CD4-positive, CD25-positive, alpha-beta regulatory T cell (primary cell): ENCODE measurements at places on chromosomes 7 and 10. TPM values are rescaled to one million over a fixed set of nuclear protein-coding genes. Genes with fewer than 3 reads are reported as not detected.
A peak's percentile ranks its signal among the peaks of the same experiment; 100 is the strongest.

- no peaks in the 10 kb centered on the region for H3K27me3 ChIP-seq
- H3K4me1 ChIP-seq, result peaks cover 91% of the 10 kb centered on the region
- H3K36me3 ChIP-seq, result no peaks in the 10 kb centered on the region
- peak overlapping the region; percentile 92 for H3K27ac ChIP-seq
- peak; percentile 55 for DNase-seq
- peak overlapping the region; percentile 73 for H3K4me3 ChIP-seq
Measured at GRCh38 chr7:55534262-55534915, 37.9 kb downstream of the VOPP1 start.

GRCh38 chr10:84519235-84519634 lies 190.8 kb downstream of the CCSER2 start:
- H3K4me3 ChIP-seq, result no peak overlapping the region
- H3K27me3 ChIP-seq, result no peaks in the 10 kb centered on the region
- peaks cover 20% of the 10 kb centered on the region for H3K36me3 ChIP-seq
- no peaks in the 10 kb centered on the region for H3K4me1 ChIP-seq
- DNase-seq, result no peak

DNA sequence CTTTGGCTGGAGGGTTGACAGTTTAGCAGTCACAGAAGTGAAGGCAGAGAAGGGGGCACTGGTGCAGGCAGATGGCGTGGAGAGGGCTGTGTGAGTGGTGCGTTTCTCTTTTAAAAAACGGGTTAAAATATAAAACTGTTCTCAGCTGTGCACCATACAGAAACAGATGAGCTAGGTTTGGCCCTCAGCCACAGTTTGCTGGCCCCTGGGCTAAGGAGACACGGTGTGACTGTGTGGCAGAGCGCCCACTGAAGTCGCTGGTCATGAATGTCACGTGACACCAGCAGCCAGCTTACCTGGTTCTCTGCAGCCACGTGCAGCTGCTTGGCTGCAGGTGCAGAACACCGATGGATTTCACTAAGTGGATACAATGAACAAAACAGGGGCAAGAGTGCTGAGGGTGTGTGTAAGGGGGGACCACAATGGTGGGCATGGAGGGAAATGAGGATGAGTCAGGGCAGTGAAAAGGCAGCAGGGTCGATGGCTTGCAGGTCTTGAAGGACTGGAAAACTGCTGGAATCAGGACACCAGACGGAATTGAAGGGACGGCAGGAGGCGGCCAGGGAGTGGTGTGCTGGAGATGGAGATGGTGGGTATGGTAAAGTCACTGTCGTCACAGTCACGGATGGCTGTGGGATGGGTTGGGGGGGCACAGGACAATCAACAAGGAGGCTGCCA lies 7.4 kb downstream of the ZNF746 start:
- H3K4me3 ChIP-seq, result no peak overlapping the region
- no peak overlapping the region for H3K27ac ChIP-seq
- peaks cover 75% of the 10 kb centered on the region for H3K36me3 ChIP-seq
- no peaks in the 10 kb centered on the region for H3K27me3 ChIP-seq

- no peak for DNase-seq
- no peaks in the 10 kb centered on the region for H3K27me3 ChIP-seq
- no peak overlapping the region for H3K4me3 ChIP-seq
- H3K27ac ChIP-seq, result no peak overlapping the region
Measured at GRCh38 chr10:3750006-3750816, 34.8 kb downstream of the KLF6 start.

DNA sequence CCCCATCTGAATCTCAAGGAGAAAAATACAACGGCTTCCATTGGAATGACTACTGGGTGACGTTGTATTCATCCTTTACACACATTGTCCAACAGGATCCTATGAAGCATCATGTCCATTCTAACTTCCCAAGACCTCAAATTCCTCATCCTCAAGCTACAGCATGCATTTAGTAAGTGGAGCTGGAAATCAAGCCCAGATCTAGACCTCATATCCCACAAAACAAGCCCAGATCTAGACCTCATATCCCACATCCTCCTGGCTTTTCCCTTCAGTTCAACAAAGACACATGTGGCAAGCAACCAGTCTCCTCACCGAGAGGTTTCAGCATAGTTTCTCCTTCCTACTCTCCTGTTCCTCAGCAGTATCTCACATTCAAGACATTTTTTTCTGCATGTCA lies 12.2 kb downstream of the IGF2BP3 start:
- H3K27me3 ChIP-seq, result peaks cover 34% of the 10 kb centered on the region
- H3K4me1 ChIP-seq, result no peaks in the 10 kb centered on the region
- H3K4me3 ChIP-seq, result no peak overlapping the region
- no peak overlapping the region for H3K27ac ChIP-seq
- H3K36me3 ChIP-seq, result no peaks in the 10 kb centered on the region
- no peak for DNase-seq

DNA sequence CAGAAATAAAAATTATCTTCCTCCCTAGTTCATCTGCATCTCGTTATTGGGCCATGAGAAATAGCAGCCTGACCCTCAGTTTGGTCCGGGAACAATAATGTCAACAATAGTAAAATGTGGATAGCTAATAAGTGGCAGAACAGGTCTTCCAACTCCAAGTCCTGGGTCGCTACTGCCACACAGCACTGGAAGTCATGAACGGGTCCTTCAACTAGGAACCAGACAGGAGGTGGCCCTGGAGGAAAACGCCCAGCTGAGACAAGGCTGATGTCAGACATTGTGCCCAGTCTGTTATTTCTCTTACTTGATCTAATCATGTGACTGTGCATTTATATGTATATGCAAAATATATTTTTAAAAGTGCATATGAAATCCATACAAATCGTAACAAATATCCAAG lies 51.8 kb downstream of the PYROXD2 start:
- no peaks in the 10 kb centered on the region for H3K4me1 ChIP-seq
- no peak overlapping the region for H3K4me3 ChIP-seq
- no peaks in the 10 kb centered on the region for H3K36me3 ChIP-seq
- no peak for DNase-seq
- H3K27me3 ChIP-seq, result no peaks in the 10 kb centered on the region

DNA sequence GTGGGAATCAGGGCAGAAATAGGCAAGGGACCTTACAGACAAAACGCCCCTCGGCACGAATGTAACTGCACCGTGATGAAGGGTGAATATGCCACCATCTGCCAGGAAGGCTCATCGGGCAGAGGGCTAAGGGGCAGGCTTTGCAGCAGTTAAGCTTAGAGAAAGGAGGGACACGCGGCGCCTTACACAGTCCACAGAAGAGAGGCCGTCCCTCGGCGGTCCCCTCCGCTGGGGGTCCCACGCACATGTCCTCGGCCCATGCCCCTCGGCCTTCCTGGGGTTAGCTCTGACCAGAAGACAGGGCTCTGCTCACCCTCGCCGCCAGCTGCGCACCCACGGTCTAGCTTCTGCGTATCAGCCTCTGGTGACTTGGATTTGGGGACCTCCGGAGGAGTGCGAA lies 141.1 kb downstream of the DYNC2I1 start:
- H3K4me1 ChIP-seq, result no peaks in the 10 kb centered on the region
- H3K27me3 ChIP-seq, result no peaks in the 10 kb centered on the region
- no peak for DNase-seq
- no peak overlapping the region for H3K4me3 ChIP-seq
- no peak overlapping the region for H3K27ac ChIP-seq
- H3K36me3 ChIP-seq, result no peaks in the 10 kb centered on the region

The SUGCT gene
- not detected for total RNA-seq

The PLXDC2 gene
- total RNA-seq, result 1.8 TPM

GRCh38 chr7:141952461-141952860 lies 5.7 kb upstream of the CLEC5A start:
- no peaks in the 10 kb centered on the region for H3K27me3 ChIP-seq
- no peak overlapping the region for H3K27ac ChIP-seq
- H3K36me3 ChIP-seq, result no peaks in the 10 kb centered on the region
- no peak overlapping the region for H3K4me3 ChIP-seq

The DRGX gene
- total RNA-seq, result not detected

The PRKCQ gene
- 87.3 TPM for total RNA-seq

DNA sequence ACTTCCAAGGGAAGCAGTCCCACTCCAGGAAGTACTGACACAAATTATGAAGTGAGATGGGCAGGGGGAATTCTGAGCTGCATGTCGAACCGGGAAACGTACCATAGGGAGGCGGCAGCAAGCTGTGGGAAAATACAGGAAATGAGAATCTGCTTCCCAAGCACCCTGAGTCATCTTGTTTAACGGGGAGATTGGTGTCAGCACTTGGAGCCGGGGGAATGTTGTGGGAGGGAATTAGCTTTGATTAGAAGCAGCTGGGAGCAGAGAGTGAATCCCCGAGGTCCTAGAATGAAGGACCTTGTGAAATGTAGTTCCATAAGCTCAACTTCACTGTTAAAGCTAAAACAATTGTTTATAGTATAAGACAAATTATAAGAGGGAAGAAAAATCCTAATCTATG lies 141.4 kb upstream of the PRKCQ start:
- H3K36me3 ChIP-seq, result no peaks in the 10 kb centered on the region
- H3K27ac ChIP-seq, result no peak overlapping the region
- peaks cover 18% of the 10 kb centered on the region for H3K27me3 ChIP-seq
- H3K4me3 ChIP-seq, result no peak overlapping the region

The SH2D4B gene
- total RNA-seq, result 0.25 TPM

The FGL2 gene
- 8.1 TPM for total RNA-seq

GRCh38 chr7:102895602-102896001 lies 17.2 kb upstream of the LRRC17 start:
- H3K4me3 ChIP-seq, result no peak overlapping the region
- H3K36me3 ChIP-seq, result no peaks in the 10 kb centered on the region
- H3K4me1 ChIP-seq, result no peaks in the 10 kb centered on the region
- no peak overlapping the region for H3K27ac ChIP-seq

GRCh38 chr7:1218541-1219165 lies 14.0 kb upstream of the UNCX start:
- no peak overlapping the region for H3K4me3 ChIP-seq
- no peaks in the 10 kb centered on the region for H3K4me1 ChIP-seq
- DNase-seq, result no peak
- H3K36me3 ChIP-seq, result no peaks in the 10 kb centered on the region

- no peak overlapping the region for H3K4me3 ChIP-seq
- DNase-seq, result no peak
- H3K27ac ChIP-seq, result no peak overlapping the region
- no peaks in the 10 kb centered on the region for H3K4me1 ChIP-seq
- H3K27me3 ChIP-seq, result no peaks in the 10 kb centered on the region
Measured at GRCh38 chr10:97582169-97582568, 2.0 kb upstream of the HOGA1 start.

DNA sequence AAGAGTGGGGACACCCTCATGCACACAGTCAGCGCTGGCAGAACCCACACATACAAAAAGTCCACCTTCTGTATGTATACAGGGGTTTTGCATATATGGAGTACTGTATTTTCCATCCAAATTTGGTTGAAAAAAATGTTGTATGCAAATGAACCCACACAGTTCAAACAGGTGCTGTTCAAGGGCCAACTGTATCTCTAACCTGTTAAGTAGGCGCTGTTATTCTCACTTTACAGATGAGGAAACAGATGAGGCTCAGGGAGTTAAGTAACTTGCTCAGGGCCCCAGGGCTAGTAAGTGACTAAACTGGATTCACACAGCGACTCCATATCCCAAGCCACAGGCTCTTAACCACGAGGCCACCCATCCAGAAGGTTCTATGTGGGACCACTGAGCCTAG lies 69.9 kb downstream of the C10orf105 start:
- H3K4me1 ChIP-seq, result no peaks in the 10 kb centered on the region
- no peaks in the 10 kb centered on the region for H3K27me3 ChIP-seq
- no peak for DNase-seq
- no peak overlapping the region for H3K4me3 ChIP-seq
- H3K36me3 ChIP-seq, result no peaks in the 10 kb centered on the region

- no peak for DNase-seq
- H3K4me3 ChIP-seq, result no peak overlapping the region
- no peak overlapping the region for H3K27ac ChIP-seq
- H3K4me1 ChIP-seq, result peaks cover 8% of the 10 kb centered on the region
- no peaks in the 10 kb centered on the region for H3K27me3 ChIP-seq
Measured at GRCh38 chr7:157431951-157432540, 95.2 kb downstream of the DNAJB6 start.
